ENCODE measurements at places on chromosomes 13 and 19. TPM values are rescaled to one million over a fixed set of nuclear protein-coding genes. Genes with fewer than 3 reads are reported as not detected.

GRCh38 chr19:42111811-42112210, 20.4 kb downstream of the POU2F2 start:
- no peaks in the 10 kb centered on the region for H3K36me3 ChIP-seq
- H3K27me3 ChIP-seq: no peaks in the 10 kb centered on the region
- no peak overlapping the region for H3K4me3 ChIP-seq
- H3K27ac ChIP-seq: no peak overlapping the region

GRCh38 chr13:45765464-45765863, 63.3 kb downstream of the CBY2 start:
- no peak overlapping the region for H3K4me3 ChIP-seq
- no peak overlapping the region for H3K27ac ChIP-seq
- no peak for DNase-seq
- H3K36me3 ChIP-seq: no peaks in the 10 kb centered on the region
- H3K4me1 ChIP-seq: peaks cover 9% of the 10 kb centered on the region

- H3K4me3 ChIP-seq: no peak overlapping the region
- H3K27ac ChIP-seq: no peak overlapping the region
- DNase-seq: no peak
- H3K27me3 ChIP-seq: no peaks in the 10 kb centered on the region
Measured at GRCh38 chr13:99354371-99354951, 47.3 kb upstream of the GPR183 start.

DNA sequence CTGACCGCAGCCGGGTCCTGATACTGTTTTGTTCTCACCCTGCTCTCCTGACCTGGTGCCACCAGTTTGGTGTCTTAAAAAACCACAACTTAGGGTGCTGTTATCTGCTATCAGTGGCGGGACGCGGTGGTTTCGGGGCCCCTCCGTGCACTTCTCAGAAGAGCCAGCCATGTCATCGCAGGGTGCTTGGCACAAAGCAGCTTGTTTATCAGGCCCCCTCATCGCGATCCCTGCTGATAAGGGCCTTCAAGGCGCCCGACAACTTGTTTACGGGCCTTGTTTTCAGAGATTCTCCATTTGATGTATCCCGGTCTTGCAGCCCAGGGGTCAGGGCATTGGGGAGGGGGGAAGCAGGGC, 58.1 kb upstream of the KLF2 start:
- H3K36me3 ChIP-seq: no peaks in the 10 kb centered on the region
- no peaks in the 10 kb centered on the region for H3K4me1 ChIP-seq
- no peak overlapping the region for H3K4me3 ChIP-seq

DNA sequence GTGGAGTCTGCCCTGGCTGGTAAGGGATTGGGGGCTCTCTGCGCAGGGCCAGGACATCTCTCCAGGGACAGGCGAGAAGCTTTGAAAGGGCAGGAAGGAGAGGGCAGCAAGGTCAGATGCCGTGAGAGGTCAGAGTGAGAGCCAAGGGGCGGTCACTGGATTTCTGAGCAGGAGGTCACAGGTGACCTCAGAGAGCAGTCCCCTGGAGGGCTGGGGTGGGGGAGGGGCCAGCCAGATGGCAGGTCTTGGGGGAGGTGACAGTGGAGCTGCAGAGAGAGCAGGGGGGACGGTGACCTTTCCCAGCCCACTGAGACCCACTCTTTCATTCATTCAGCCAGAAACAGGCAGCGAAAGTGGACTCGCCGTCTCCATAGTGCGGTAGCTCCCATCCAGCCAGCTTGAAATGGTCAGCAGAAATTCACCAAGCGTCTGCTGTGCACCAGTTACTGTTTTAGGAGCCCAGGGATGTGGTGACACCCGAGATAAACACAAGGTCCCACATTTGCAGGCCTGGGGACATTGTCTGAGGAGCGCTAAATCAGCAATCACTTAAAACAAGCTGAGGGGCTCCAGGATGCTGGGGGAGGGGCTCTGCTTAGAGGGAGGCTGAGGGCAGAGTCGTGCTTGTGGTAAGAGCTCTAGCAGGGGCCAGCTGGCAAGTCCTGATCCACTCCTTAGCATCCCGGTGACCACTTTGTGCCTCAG, 10.2 kb downstream of the CARM1 start:
- no peaks in the 10 kb centered on the region for H3K36me3 ChIP-seq
- no peak overlapping the region for H3K27ac ChIP-seq
- H3K27me3 ChIP-seq: no peaks in the 10 kb centered on the region

GRCh38 chr13:47859165-47859564, 141.9 kb downstream of the SUCLA2 start:
- no peaks in the 10 kb centered on the region for H3K36me3 ChIP-seq
- no peaks in the 10 kb centered on the region for H3K27me3 ChIP-seq
- no peaks in the 10 kb centered on the region for H3K4me1 ChIP-seq
- no peak overlapping the region for H3K4me3 ChIP-seq
- no peak for DNase-seq

GRCh38 chr13:24086642-24087041, 73.9 kb upstream of the SPATA13 start:
- no peaks in the 10 kb centered on the region for H3K27me3 ChIP-seq
- H3K27ac ChIP-seq: no peak overlapping the region
- H3K36me3 ChIP-seq: no peaks in the 10 kb centered on the region
- no peaks in the 10 kb centered on the region for H3K4me1 ChIP-seq

GRCh38 chr19:48398375-48399235, 5.1 kb downstream of the GRIN2D start:
- peak overlapping the region; percentile 26 for H3K4me3 ChIP-seq
- H3K4me1 ChIP-seq: peaks cover 23% of the 10 kb centered on the region
- DNase-seq: peak; percentile 76
- no peaks in the 10 kb centered on the region for H3K36me3 ChIP-seq
- H3K27me3 ChIP-seq: peaks cover 45% of the 10 kb centered on the region
- H3K27ac ChIP-seq: no peak overlapping the region

DNA sequence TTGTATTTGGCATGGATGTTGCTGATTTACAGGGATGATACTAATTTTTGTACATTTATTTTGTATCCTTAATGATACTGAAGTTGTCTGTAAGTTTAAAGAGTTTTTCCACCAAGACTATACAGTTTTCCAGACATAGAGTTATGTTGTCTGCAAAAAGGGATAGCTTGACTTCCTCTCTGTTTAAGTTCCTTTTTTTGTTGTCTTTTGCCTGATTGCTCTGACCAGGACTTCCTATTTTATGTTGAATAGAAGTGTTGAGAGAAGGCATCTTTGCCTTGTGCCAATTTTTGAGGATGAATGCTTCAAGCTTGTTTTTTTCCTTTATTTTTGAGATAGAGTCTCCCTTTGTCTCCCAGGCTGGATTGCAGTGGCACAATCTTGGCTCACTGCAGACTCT, 36.8 kb upstream of the ZNF681 start:
- H3K27me3 ChIP-seq: no peaks in the 10 kb centered on the region
- H3K4me3 ChIP-seq: no peak overlapping the region
- no peaks in the 10 kb centered on the region for H3K4me1 ChIP-seq
- H3K36me3 ChIP-seq: no peaks in the 10 kb centered on the region

GRCh38 chr19:29054886-29055675, 157.9 kb downstream of the UQCRFS1 start:
- H3K4me1 ChIP-seq: no peaks in the 10 kb centered on the region
- H3K4me3 ChIP-seq: no peak overlapping the region
- no peaks in the 10 kb centered on the region for H3K36me3 ChIP-seq
- H3K27ac ChIP-seq: no peak overlapping the region
- DNase-seq: peak; percentile 10
- H3K27me3 ChIP-seq: no peaks in the 10 kb centered on the region

DNA sequence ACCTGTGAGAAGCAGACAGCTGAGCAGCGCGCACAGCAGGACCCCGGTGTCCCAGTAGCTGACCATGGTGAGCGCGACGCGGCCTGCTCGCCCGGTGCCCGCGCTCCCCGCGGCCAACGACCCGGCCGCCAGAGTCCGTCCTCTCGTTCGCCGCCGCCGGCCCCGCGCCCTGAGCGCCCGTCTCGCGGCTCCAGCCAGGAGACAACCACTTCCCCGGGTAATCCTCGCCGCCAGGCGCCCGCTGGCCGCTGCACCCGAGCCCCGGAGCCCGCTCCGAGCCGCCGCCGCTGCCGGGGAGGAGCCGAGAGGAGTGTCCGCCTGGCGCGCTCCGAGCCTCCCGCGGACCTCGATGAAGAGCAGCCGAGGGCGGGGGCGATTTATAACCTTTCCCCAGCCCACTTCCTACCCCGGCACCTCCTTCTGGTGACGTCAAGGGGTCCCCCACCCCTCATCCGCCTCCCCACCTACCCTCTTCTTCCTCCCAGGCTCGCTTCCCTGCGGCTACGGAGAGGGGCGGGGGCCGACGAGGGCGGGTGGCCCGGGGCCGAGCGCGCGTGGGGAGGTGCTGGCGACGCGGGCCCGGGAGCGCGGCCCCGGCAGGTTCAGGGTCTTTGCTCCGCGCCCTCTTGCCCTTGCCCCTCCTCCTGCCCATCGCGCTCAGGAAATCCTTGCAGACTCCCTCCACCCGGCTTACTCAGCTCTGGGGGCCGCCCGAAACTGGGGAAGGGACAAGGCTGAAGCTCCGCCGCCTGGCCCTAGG, at the start of gene FLT1:
FLT1 (minus strand) TSS at position 351 of the 760 bp plus-strand sequence; CDS start at position 66, 285 bp downstream.
- peak within 1 kb of the TSS; percentile 32 for H3K27ac ChIP-seq
- peaks cover 29% of the 10 kb centered on the region for H3K27me3 ChIP-seq
- H3K4me1 ChIP-seq: no peaks in the 10 kb centered on the region
- DNase-seq: no peak
- H3K36me3 ChIP-seq: no peaks in the 10 kb centered on the region
- H3K4me3 ChIP-seq: peak within 1 kb of the TSS; percentile 56

DNA sequence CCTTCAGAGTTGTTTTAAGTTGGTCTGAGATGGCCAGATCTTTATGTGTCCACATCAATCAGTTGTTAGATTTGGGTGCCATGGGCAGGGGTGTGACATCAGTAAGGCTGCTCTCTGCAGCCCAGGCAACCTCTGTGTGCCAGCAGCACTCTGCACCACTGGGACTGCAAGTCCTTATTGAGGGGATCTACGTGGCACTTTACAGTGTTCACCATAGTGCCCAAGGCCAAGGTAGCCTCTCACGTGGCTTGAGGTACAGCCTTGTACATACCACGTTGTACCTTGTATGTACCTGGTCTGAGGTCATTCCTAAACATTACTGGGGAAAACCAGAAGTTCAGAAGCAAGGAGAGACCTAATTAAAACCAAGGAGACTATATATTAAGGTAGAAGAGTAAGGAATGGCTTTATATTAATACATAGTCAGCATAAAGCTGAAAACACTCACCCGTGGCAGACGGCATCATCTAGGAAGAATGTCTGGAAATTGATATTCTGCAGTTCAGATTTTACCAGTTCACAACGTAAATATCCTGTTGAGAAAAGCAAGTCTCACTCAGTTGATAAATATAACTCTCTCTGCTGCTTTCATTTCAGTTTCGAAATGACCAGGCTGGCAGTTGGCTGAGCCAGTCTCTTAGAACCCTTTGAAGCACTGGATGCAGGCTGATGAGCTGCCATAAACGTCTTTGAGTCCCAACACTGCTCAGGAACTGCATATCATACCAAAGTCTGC, 128.8 kb downstream of the ZDHHC20 start:
- no peak overlapping the region for H3K27ac ChIP-seq
- DNase-seq: no peak
- no peaks in the 10 kb centered on the region for H3K27me3 ChIP-seq
- H3K4me1 ChIP-seq: no peaks in the 10 kb centered on the region
- H3K36me3 ChIP-seq: no peaks in the 10 kb centered on the region
- no peak overlapping the region for H3K4me3 ChIP-seq

DNA sequence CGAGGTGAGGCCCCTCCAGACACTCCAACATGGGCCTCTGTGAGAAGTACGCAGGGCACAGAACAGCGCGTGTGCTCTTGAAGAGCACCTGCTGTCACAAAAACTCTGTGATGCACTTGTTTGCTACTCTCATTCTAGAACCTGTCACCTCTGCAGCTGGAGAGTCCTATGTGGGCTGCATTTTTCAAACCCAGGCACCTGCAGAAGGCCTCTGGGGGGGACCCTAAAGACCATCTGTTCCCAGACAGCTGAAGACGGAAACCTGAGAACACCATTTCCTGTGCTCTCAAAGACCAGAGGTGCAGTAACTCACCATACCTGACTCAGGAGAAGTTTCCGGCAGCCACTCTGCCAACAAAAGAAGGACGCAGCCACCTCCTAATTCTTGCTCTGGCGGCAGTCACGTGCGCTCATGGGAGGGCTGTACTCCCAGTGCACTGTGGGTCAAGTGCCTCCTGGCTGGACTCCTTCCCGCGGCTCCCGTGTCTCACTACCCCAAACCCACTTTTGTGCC, 28.1 kb downstream of the RANBP3 start:
- DNase-seq: no peak
- peaks cover 95% of the 10 kb centered on the region for H3K4me1 ChIP-seq
- no peak overlapping the region for H3K4me3 ChIP-seq

- no peaks in the 10 kb centered on the region for H3K4me1 ChIP-seq
- no peak overlapping the region for H3K4me3 ChIP-seq
Measured at GRCh38 chr13:25816239-25816638, 235.6 kb downstream of the SHISA2 start.

- DNase-seq: peak; percentile 99
- peaks cover 39% of the 10 kb centered on the region for H3K36me3 ChIP-seq
- no peaks in the 10 kb centered on the region for H3K27me3 ChIP-seq
- H3K4me3 ChIP-seq: peak within 1 kb of the TSS; percentile 65
Measured at GRCh38 chr19:58439576-58440554, at the start of gene ZNF132. Gene ZNF132 (minus strand): TSS chr19:58440153. CDS start chr19:58439821, 332 bp downstream.

DNA sequence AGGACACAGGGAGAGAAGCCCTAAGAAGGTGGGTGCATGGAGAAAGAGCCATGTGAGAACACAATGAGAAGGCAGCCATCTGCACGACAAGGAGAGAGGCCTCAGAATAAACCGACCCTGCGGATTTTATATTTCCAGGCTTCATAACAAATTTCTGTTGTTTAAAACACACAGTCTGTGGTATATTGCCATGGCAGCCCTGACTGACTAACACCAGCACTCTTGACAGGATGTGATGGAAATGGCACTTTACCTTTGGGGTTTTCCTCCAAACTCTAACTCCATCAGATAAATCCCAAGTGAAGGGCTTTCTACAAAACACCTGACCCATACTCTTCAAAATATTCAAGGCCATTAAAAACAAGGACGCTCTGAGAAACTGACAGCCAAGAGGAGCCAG, 13.2 kb upstream of the MED4 start:
- H3K4me1 ChIP-seq: peaks cover 13% of the 10 kb centered on the region
- no peak for DNase-seq
- no peaks in the 10 kb centered on the region for H3K27me3 ChIP-seq
- H3K27ac ChIP-seq: no peak overlapping the region

- H3K27ac ChIP-seq: no peak overlapping the region
- H3K4me3 ChIP-seq: no peak overlapping the region
- no peaks in the 10 kb centered on the region for H3K4me1 ChIP-seq
- H3K36me3 ChIP-seq: no peaks in the 10 kb centered on the region
- H3K27me3 ChIP-seq: no peaks in the 10 kb centered on the region
- no peak for DNase-seq
Measured at GRCh38 chr13:90455823-90456222, 891.7 kb upstream of the MIR17HG start.

GRCh38 chr13:29799041-29799440, 51.4 kb downstream of the UBL3 start:
- DNase-seq: no peak
- H3K27me3 ChIP-seq: no peaks in the 10 kb centered on the region
- no peak overlapping the region for H3K4me3 ChIP-seq

Gene SULT2A1
- not detected for total RNA-seq

Gene KCNRG
- not detected for total RNA-seq

Gene LSR
- total RNA-seq: 1.3 TPM

Gene C5AR2
- total RNA-seq: 1.1 TPM

Gene C1QTNF9
- 0.82 TPM for total RNA-seq

Gene B3GNT8
- 4.6 TPM for total RNA-seq

Gene FAM83E
- not detected for total RNA-seq

Gene MUC16
- not detected for total RNA-seq

Gene NMRK2
- 0.71 TPM for total RNA-seq

Gene ZNF583
- 8.7 TPM for total RNA-seq

Gene OR7A5
- not detected for total RNA-seq

Gene MATK
- not detected for total RNA-seq

Gene RASGRP4
- total RNA-seq: 2.5 TPM

Gene FKBP8
- 396 TPM for total RNA-seq

Gene ZNF699
- 3.1 TPM for total RNA-seq
